ENCODE measurements at places on chromosomes 7 and 10. TPM values are rescaled to one million over a fixed set of nuclear protein-coding genes. Genes with fewer than 3 reads are reported as not detected.

- DNase-seq, result peak; percentile 44
Observed at GRCh38 chr10:119542988-119543813, 682 bp upstream of the RGS10 start.

Gene VGF
- total RNA-seq, result not detected

DNA sequence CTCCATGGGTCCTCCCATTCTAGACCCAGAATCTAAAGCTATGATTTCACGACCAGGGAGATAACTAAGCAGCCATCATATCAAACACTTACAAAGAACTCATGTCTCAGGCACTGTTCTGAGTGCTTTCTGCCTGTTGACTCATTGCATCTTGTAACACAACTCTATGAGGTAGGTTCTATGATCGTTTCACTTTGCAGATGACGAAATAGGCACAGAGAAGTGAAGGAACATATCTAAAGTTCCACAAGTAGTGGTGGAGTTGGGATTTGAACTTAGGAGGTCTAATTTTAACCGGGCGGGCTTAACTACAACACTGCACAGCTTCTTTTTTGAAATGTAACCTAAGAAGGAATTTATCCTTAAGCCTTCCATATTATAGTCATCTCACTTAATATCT, 2.9 kb downstream of the RBP4 start:
- DNase-seq, result no peak

DNA sequence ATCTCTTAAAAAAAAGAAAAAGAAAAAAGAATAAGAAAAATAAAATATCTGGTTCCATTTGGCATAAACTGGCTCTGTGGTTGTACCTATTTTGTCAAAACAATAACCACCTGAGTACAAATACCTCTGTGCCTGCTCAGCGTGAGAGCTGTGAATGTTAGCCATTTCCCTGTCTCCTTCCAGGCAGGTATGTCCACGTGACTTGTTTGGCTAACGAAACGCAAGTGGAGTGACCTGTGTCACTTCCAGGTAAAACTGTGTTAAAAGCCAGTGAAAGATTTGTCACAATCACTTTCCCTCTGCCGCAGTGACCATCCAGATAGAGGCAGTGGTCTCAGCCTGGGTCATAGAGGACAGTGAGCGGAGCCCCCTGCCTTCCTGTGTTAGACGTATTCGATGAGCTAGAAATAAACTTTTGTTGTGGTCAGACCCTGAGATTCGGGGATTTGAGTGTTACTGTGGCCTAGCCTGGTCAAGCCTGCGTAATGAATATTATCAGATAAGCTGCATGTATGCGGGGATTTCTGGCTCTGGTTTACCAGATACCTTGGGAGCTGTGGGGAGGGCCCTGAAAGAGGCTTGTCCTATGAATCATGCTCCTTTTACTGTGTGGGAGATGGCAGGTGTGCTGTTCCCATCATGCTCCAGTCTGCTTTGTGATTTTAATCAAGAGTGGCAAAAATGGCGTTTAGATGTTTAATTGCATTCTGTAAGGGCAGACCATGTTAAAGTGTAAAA, 3.8 kb downstream of the PTER start:
- no peak for DNase-seq

DNA sequence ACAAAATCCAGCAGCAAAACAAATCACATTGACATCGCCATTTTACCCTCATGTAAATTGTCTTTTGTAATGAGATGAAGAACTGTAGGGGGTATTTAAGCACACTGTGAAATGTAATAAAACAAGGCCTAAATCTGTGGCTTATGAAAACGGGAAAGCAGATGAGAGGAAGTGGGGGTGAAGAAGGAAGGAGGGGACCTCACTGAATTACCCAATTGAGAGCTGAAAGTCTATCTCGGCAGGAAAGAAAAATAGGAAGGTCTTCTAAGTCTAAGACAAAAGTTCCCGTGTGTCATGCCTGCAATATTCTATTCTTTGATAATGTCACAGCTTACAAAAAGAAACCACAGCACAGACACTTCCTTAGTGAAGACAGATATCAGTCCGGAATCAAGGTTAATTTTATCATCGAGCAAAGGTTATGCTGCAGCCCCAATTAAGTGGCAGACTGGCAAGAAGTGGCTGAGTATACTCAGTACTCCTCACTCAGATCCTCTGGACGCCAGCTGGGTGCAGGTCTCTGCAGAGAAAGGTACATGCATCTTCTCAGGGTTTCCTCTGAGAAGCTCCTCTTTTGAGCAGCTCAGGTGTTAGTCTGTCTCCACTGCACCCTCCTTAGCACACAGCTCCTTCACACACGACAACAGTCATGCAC, 239.7 kb downstream of the FANK1 start:
- no peak for DNase-seq

DNA sequence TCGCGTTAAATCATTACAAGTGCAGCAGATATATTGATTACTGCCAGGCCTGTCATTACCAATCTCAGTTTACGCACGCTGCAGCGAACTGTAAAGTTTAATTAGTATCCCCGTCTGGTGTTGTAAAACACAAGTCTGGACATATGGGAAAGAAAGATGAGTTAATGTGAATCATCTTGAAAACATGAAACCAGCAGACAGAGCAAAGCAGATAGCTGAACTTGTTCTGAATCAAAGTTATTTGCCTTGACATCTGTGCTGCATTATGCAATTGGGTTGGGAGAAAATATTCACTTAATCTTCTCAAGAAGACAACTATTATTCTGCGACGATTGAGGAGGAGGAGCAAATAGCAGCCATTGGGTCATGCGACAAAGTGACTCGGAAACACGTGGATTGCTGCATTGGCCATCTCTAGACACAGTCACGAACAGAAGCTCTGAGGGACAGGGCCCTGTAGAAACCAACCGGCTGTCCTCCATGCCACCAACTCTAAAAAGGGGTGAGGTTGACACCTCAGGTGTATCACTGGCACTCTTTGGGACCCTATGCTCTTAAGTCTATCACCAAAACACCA, 156.3 kb upstream of the C7orf33 start:
- no peak for DNase-seq

- DNase-seq, result no peak
Observed at GRCh38 chr10:32985341-32985764, 27.3 kb upstream of the ITGB1 start.

DNA sequence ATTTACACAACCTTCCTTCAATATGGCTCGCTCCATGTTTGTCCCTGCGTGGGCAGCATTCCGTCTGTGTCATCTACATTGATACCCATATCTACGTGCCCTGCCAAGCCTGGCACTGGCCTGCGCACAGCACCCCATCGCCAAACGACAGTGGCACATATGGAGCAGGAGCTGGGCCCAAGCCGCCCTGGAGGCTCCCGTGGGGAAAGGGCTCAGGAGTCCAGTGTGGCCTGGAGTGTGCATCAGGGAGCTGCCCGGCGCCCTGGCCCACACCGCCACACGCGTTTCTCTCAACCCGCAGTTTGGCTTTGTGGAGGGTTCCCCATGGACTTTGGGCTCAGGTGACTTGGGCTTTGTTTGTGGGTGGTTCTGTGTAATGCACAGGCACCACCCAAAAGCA, 273.2 kb downstream of the PTPRN2 start:
- DNase-seq, result no peak

All from fibroblast of the aortic adventitia (primary cell).